ENCODE measurements at places on chromosomes 1 and 21. TPM values are rescaled to one million over a fixed set of nuclear protein-coding genes. Genes with fewer than 3 reads are reported as not detected.
A peak's percentile ranks its signal among the peaks of the same experiment; 100 is the strongest.

Gene SLC6A9
- 1.3 TPM for total RNA-seq

Gene NHLH1
- 0.46 TPM for total RNA-seq

Gene GBP2
- total RNA-seq = 19.4 TPM

Gene EVI5
- total RNA-seq = 34.4 TPM

- H3K4me3 ChIP-seq = no peak overlapping the region
- no peak overlapping the region for H3K27ac ChIP-seq
- no peaks in the 10 kb centered on the region for H3K27me3 ChIP-seq
- H3K36me3 ChIP-seq = no peaks in the 10 kb centered on the region
- no peaks in the 10 kb centered on the region for H3K4me1 ChIP-seq
Measured at GRCh38 chr1:222421380-222421779, 126.5 kb downstream of the HHIPL2 start.

DNA sequence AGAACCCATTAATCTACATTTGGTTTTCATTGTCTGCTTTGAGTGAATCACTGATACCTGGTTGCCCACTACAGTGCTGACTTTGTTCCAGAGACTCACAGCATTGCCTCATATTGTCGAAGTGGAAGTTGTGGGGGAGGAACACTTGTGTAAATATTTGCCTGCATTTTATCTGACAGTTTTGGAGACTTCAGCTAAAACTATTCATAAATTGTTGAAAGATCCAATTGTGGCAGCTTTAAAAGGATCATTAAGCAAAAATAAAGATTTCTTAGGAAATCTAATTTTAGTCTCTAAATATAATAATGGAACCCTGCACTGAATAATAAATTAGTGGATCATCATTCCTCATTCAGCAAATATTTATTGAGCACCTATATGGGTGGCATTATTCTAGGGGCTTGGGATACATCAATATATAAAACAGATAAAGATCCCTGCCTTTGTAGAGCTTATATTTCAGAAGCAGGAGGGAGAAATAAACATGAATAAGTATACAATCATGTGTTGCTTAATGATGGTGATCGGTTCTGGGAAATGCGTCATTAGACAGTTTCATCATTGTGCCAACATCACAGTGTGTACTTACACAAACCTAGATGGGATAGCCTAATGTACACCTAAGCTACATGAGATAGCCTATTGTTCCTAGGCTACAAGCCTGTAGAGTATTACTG lies 73.5 kb downstream of the OSBPL9 start:
- no peak overlapping the region for H3K4me3 ChIP-seq
- no peaks in the 10 kb centered on the region for H3K27me3 ChIP-seq
- H3K4me1 ChIP-seq = peaks cover 3% of the 10 kb centered on the region
- peak; percentile 35 for DNase-seq
- no peak overlapping the region for H3K27ac ChIP-seq
- H3K36me3 ChIP-seq = no peaks in the 10 kb centered on the region

DNA sequence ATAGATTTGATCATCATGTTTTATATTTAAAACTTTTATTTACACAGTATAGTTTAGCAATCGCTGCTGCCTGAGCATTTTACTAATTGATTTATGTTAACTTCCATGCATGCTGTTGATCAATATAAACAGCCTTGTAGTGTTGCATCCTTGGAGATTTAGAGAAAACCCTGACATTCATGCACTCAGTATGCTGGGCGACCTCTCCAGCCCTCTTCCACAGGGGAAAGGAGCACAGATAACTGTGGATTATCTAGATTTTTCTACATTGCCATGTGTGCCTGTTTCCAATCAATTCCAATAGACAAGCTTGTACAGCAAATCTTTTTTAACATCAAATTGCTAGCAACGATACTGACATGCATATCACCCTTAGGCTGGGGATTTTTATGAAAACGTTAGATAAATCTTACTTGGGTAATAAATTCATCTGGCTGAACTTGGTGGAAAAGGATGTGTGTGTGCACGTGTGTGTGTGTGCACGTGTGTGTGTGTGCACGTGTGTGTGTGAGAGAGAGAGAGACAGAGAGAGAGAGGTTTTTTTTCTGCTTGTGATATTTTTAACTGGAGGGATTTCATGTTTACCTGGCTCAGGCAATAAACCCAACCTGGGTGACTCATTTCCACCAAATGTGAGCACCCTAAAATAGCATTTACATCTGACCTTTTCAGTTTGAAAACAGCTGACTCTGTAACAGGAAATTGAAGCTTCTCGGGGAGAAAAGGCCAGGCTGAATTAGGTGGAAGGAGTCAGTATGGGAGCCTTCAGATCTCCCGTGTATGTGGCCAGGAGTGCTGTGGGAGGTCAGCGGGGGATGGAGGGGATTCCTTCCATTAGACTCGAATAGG lies 339.8 kb downstream of the PRDM2 start:
- no peak overlapping the region for H3K4me3 ChIP-seq
- H3K36me3 ChIP-seq = no peaks in the 10 kb centered on the region
- no peak for DNase-seq

GRCh38 chr21:19523746-19524145 lies 1120.2 kb upstream of the TMPRSS15 start:
- DNase-seq = no peak
- H3K36me3 ChIP-seq = no peaks in the 10 kb centered on the region
- H3K4me1 ChIP-seq = no peaks in the 10 kb centered on the region
- no peaks in the 10 kb centered on the region for H3K27me3 ChIP-seq
- H3K27ac ChIP-seq = no peak overlapping the region

- peak overlapping the region; percentile 14 for H3K4me3 ChIP-seq
- peaks cover 17% of the 10 kb centered on the region for H3K4me1 ChIP-seq
- no peaks in the 10 kb centered on the region for H3K36me3 ChIP-seq
- no peaks in the 10 kb centered on the region for H3K27me3 ChIP-seq
- DNase-seq = no peak
Measured at GRCh38 chr1:15329104-15329820, 80.4 kb upstream of the EFHD2 start.

DNA sequence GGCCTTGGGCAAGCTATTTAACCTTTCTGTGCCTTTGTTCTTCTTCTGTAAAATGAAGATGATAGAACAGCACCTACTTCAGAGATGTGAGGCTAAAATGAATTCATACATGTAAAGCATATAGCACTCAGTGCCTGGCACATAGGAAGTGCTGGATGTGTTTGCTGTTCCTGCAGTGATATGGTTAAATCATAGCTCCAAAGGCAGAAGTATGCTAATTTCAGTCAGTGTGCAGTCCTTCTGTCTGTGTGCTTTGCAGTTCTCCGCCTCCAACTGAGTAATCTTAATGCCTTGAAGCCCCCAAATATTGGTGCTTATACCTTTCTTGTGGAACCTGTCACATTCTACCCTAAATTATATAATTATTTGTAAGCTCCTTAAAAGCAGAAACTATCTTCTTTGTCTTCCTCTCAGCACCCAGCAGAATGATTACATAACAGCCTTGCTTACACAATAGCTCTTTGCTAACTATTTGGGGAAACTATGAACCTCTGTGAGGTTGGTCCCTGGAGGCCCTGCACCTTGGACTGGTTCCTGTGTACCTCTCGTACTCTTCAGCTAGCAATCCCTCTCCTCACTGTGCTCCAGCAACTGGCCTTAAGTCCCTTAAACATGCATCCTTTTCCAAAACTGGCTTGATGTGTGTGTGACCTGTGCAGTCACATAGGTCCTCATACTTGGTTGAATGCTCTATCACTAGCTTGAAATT lies 57.0 kb upstream of the CACYBP start:
- no peaks in the 10 kb centered on the region for H3K36me3 ChIP-seq
- no peak for DNase-seq
- no peaks in the 10 kb centered on the region for H3K4me1 ChIP-seq
- H3K4me3 ChIP-seq = no peak overlapping the region
- no peaks in the 10 kb centered on the region for H3K27me3 ChIP-seq
- no peak overlapping the region for H3K27ac ChIP-seq

GRCh38 chr1:109615879-109616278 lies 3.5 kb downstream of the GNAT2 start:
- peak; percentile 86 for DNase-seq
- no peak overlapping the region for H3K4me3 ChIP-seq

- no peak overlapping the region for H3K4me3 ChIP-seq
- H3K36me3 ChIP-seq = no peaks in the 10 kb centered on the region
- no peak for DNase-seq
- no peaks in the 10 kb centered on the region for H3K4me1 ChIP-seq
- H3K27ac ChIP-seq = no peak overlapping the region
- H3K27me3 ChIP-seq = no peaks in the 10 kb centered on the region
Measured at GRCh38 chr1:197541411-197541810, 233.9 kb downstream of the DENND1B start.

DNA sequence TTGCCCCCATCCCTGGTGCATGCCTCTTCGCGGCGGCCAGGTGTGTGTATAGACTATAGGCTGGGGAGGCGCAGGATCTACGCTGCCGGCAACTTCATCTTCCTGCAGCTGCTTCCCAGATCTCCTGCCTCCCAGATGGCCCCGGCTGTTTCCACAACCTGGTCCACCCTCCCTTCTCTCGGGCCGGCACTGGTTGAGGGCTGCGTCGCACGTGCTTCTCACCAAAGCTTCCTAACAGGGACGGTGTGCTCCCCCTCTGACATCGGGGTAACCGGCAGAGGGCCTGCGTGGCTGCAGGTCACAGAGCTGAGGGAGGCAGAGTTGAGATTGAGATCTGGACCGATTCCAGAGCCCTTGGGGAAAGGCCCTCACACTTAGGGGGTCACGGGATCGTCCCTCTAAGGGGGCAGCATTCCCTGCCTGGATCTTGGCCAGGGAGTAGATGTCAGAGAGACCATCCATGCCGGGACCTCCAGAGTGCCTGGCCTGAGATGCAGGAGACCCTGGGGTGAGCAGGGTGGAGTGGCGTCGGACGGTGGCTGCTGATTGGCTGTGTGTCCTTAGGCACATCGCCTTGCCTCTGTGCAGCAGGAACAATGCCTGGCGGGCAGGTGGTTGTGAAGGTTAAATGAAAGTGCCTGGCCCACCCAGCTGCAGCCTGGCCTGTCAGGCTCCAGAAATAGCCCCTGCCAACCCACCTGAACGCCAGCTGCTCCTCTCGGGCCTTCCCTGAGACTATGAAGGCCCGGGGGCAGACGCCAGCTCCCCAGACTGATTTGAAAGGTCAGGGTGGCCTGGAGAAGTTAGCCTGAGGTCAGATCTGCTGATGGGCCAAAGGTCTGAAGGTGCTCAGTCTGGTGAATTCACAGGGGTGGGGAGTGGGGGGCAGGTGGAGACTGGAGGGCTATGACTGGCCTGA lies 6.1 kb upstream of the MASP2 start:
- no peaks in the 10 kb centered on the region for H3K36me3 ChIP-seq
- H3K4me3 ChIP-seq = no peak overlapping the region
- no peak for DNase-seq
- no peaks in the 10 kb centered on the region for H3K4me1 ChIP-seq

DNA sequence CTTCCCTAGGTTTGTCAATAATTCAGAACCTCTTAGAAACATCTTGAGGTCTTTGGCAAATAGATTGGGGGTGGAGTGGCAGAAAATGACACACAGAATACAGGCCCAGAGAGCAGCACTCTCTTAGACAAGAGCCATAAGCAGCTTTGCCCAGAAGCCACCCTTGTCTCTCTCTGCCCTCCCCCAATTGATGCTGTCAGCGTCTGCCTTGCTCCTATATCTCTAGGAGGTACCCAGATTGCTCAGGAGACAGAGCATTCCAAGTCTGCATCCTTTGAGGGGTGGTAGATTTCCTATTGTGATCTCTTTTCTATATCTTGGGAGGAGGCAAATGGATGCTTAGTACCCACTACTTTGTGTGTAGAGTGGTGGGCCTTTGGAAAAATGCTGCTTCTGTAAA lies 1.8 kb downstream of the RGL1 start:
- H3K4me3 ChIP-seq = peak overlapping the region; percentile 96
- no peaks in the 10 kb centered on the region for H3K27me3 ChIP-seq
- H3K4me1 ChIP-seq = peaks cover 25% of the 10 kb centered on the region
- peaks cover 5% of the 10 kb centered on the region for H3K36me3 ChIP-seq
- H3K27ac ChIP-seq = peak overlapping the region; percentile 88
